Stimulated activated CD4-positive, alpha-beta T cell treated with anti-CD3 and anti-CD28 coated beads, TNF-alpha, amount 100 ng/mL, for 4 hours (primary cell): ENCODE measurements at places on chromosomes 1 and 21.

GRCh38 chr1:202282596-202283283 lies 59.0 kb downstream of the UBE2T start:
- no peak for DNase-seq

- DNase-seq: no peak
These were observed 83.7 kb upstream of the EDN2 start for GRCh38 chr1:41568204-41568603.

- no peak for DNase-seq
These were observed 61.3 kb downstream of the PTBP2 start for GRCh38 chr1:96782856-96783255.

GRCh38 chr1:41315146-41315822 lies 46.0 kb upstream of the FOXO6 start:
- DNase-seq: no peak

DNA sequence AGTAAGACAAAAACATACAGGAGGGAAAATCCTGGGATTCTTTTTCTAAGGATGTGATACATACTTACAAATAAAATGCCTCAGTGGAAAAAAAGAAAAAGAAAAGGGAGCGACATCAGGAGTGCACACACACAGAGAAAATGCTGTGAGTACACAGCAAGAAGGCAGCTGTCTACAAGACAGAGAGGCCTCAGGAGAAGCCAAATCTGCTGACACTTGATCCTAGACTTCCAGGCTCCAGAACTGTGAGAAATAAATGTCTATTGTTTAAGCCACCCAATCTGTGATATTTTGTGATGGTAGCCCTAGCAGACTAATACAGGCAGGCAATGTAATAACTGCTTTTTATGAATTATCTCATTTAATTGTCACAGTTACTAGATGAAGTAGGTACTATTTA lies 17.0 kb upstream of the TRIM45 start:
- no peak for DNase-seq

DNA sequence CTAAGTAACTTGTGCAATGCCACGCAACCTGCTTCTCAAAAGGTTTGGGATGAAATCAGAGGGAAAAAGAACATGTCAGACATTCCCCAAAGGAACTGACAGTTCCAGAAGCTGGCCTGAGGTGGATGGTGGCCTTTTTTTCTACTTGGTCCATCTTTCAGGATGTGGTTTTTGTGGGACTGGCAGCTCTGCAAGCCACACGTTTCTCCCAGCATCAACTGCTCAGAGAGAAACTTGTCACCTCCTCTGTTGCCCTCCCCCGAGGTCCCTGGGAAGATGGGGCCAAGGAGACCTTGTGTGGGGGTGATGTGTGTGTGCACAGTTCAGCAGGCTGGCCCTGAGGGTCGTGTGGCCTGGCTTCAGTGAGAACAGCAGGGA lies 2.5 kb upstream of the DHRS3 start:
- DNase-seq: no peak

DNA sequence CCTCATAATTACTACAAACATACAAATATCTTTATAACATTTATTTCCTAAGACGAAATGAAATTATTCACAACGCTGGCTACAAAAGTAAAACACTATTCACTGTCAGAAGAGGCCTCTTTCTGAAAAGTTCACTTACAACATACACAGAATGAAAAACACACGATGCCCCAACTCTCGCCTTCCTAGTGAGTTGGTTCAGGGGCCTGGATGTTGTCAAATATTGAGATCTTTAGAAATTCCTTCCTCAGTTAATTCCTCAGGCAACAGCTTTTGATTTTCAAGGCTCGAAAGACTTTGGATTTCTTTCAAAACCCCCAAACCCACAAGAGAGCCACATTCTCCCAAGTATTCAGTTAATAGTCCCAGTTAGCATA lies 14.2 kb upstream of the KCNE1 start:
- no peak for DNase-seq

DNA sequence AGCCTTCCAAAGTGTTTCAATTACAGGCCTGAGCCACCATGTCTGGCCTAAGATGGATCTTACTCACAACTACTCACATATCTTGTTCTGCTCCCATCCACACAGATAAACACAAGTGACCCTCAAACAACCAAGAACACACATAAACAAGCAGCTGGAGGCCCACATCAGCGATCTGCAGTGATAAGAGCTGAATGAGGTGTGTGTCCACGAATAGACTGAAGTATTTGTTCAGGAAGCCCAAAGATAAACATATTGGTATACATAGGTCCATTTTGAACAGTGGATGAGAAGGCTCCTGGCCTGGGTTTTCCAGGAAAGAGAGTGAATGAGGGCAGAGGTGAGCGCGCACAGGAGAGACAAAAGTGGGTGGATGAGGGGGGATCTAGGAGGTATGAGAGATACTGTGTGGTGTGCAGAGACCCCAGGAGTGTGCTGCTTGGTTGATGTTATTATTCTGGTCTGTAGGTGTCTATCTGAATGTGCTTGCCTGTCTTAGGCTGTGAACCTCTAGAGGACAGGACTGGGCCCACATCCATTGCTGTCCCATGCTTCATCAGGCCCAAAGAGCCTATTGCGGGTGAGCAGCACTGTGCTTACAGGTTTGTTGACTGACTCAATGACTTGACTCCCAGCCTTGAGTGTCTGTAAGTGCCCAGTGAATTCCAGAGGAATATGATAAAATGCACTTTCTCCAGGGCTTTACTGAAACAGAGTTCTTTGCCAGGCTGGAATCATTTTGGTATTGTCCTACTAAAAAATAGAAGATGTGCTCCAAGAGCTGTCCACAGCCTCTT lies 79.9 kb upstream of the ATP1A1 start:
- DNase-seq: no peak

DNA sequence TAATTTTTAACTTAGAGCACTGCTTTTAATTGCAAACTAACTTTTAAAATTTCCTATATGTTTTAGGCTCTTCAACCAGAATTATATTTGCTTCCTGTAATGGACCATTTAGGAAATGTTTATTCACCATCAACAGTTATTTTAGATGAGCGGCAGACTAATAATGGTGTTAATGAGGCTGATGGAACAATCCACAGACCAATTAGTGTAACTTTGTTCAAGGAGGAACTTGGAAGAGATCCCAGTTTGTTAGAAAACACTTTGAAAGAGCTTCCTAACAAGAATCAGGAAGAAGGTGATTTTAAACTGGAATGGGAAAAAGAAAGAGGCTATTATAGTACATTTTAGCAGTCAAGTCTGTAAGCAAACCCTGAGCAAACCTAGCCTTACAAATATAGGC lies 19.4 kb upstream of the GNG5 start:
- DNase-seq: no peak

DNA sequence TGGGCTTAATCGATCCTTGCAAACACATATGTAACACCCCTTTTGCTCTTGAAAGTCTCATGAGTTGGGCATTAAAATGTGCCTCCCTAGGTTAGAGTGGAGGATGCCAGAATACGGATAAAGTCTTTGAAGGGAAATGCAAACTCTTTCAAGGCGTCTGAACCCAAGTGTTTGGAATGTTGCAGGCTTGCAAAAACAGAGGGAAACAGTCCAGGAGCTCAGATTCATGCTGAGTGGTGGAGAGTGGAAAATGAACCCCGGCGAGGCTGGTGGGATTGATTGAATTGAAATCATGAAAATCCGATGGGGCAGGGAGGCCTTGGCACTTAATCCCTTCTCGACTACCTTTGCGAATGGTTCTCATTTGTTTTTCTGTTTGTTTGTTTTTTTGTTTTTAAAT lies 175.5 kb downstream of the PGBD5 start:
- DNase-seq: no peak

- no peak for DNase-seq
These were observed 26.7 kb upstream of the A3GALT2 start for GRCh38 chr1:33347650-33347992.

DNA sequence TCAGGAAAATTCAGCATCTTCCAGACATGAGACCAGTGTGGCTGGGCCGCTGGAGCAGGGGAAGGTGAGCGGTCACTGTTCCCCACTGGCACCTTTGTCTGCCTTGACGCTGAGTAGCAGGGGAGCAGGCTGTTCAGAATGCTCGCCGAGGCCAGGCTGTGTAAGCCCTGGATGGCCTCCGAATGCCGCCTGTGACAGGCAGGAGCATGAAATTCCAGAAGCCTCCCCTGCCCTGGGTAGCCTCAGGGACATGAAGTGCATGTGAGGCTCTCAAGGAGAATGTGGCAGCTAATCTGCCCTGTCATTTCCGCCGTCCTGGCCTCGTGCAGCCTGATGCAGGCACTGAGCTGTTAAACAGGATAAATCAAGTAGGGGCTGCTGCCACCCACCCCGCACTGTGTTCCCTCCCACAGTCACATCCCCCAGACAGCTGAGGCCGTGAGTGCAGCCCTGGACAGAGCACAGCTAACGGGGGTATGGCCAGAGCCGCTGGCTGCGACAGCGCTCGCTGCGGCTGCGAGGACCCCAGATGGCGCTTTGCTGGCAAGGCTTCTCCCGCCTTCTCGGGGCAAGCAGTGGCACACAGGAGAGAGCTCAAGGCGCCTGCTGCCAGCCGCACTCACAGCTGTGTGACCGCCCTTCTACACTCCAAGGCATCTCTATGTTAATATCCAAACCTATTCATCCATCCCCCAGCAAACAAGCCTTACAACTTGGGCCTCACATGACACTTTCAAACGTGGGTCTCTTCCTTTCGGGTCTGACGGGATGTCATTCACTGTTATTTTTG lies 105.0 kb upstream of the COL6A1 start:
- DNase-seq: no peak

GRCh38 chr1:237187842-237188241 lies 145.9 kb downstream of the RYR2 start:
- no peak for DNase-seq

- no peak for DNase-seq
These were observed 33.6 kb downstream of the PBX1 start for GRCh38 chr1:164592634-164593033.

GRCh38 chr1:242828828-242829227 lies 304.3 kb upstream of the PLD5 start:
- no peak for DNase-seq

DNA sequence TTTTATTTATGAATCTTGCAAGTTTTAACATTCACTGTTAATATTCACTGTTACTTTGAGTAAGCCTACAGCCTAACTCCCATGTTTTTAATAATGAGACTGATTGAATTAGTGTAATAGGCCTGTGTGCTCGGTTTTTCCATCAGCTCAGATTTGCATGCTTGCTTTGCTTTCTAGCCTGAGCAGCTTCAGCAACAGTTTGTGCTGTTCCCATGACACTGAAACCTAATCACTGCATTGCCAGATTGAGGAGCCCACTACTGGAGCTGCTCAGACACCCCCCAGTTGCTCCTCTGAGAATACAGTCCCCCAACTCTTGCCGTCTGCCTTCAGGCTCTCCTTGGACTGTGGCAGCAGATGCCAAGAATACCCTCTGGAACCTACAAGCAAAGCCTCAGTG lies 695.4 kb downstream of the BRINP3 start:
- no peak for DNase-seq

DNA sequence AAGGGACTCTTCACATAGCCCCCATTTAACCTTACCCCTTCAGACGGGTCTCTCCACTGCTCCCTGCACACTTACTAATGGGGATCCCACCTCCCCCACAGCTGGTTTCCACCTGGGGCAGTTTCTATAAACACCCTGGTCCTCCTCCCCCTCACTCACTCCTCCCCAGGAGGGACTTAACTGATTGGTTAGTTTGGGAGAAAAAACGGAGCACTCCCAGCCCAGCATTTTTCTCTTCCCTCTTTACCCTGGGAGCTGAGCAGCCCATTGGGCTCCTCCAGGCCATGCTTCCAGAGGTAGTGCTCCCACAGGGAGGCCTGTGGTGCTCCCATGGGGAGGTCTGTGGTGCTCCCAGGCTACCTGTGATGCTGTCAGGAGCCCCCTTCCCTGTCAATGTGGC lies 93.7 kb downstream of the MIS18A start:
- no peak for DNase-seq
